ENCODE measurements at places on chromosomes 5 and 9. TPM values are rescaled to one million over a fixed set of nuclear protein-coding genes. Genes with fewer than 3 reads are reported as not detected.

GDF9 gene
- total RNA-seq, result 0.26 TPM

- no peak for DNase-seq
Observed at GRCh38 chr5:110441035-110441434, 285.4 kb downstream of the TMEM232 start.

DNA sequence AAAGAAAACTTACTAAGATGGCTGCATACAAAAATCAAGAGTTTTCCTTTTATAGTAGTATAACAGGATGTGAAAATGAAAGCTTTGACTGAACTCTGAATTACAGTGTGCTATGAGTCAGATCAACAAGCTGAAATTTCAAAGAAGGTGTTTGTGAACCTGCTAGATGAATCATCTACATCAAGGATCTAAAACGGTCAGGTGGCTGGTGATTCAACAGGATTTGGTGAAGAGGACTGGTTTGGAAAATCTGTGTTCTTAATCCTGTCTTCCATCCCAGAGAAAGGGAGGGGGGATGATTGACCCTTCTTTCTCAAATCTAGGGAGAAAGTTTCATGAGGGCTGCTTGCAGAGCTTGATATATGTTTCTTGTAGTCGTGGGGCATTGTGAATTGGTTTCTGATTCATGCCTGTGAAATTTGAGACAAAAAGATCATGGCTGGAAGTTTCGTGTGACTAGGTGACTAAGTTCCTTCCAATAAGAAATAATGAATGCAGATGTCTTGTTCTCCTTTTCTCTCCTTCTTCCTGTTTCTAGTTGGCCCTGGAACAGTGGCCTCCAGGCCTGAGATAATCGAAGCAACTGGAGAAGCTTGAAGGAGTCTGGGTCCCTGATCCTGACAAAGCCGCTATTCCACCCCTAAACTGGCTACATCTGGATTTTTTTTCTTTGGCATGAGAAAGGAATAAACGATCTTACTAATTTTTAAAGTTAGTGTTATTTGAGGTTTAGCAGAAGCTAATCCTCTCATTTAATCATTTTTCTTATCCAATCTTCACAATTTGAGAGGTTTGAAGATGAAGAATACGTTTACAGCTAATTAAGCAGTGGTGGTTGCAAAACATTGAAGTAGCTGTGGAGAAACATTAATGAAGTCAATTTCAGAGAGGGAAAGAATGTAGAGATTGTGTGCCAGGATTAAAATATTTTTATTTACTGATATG lies 67.2 kb downstream of the MRPS30 start:
- DNase-seq, result no peak

OLFML2A gene
- total RNA-seq, result 40.2 TPM

LRRC19 gene
- 0.11 TPM for total RNA-seq

CBY3 gene
- not detected for total RNA-seq

DNA sequence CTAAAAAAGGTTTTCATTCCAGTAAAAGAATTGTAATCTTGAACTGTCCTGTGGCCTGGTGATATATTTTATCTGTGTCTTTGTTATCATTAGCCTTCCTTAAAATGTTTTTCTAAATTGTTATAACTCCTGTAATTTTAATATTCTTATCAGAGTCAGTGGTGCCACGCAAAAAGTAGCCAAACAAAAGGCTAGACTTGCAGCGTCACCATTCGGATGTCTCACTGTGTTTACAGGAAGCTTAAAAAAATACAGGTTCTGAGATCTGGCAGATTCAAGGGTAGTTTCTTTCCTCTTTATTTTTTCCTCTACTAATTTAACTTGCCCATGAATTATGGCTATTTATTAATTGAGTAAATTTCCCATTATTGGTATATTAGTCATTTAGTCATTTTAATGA lies 362.3 kb downstream of the MAT2B start:
- no peak for DNase-seq

- no peak for DNase-seq
Observed at GRCh38 chr9:126205845-126206498, 120.7 kb upstream of the MVB12B start.

DNA sequence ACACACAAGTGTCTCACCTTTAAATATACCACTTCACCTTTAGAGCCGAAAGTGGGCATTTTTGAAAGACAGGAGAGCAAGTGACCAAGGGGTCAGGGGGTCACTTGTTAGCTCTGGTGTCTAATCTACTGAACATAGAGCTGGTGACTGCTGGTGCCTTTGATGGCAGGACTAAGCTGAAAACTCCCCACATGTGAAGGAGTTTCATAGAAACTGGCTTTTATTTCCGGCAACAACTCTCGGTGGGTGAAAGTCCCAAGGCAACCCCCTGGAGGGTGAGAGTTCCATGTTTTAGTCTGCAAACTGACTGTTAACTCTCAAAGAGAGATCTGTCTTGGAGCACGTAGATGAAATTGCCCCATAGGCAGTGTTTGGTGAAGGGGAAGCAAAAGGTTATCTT lies 466.9 kb downstream of the DMRTA1 start:
- no peak for DNase-seq

- no peak for DNase-seq
Observed at GRCh38 chr5:88081877-88082276, 186.8 kb downstream of the TMEM161B start.

GRCh38 chr5:66796305-66797292 lies 200.4 kb downstream of the MAST4 start:
- DNase-seq, result no peak

PFN3 gene
- not detected for total RNA-seq

GRCh38 chr5:99320436-99320835 lies 391.6 kb upstream of the CHD1 start:
- DNase-seq, result no peak

- no peak for DNase-seq
Observed at GRCh38 chr5:177594071-177594470, 2.1 kb downstream of the TMED9 start.

DNA sequence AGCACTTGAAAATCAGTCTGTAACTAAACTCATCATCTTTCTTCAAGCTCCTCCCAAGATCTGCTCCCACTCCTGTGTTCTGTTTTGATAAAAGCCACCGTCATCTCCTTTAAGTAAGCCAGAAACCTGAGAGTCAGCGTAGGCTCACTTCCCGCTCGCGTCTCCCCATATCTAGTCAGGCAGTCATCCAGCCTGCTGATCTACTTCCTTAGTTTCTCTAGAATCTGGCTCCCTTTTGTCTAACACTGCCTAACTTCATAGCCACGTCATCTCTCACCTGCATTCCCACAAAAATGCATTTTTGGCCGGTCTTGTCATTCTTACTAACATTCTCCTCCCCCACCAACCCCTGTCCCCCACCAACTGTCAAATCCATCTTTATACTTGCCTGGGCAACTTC lies 3.0 kb upstream of the TJP2 start:
- no peak for DNase-seq

DNA sequence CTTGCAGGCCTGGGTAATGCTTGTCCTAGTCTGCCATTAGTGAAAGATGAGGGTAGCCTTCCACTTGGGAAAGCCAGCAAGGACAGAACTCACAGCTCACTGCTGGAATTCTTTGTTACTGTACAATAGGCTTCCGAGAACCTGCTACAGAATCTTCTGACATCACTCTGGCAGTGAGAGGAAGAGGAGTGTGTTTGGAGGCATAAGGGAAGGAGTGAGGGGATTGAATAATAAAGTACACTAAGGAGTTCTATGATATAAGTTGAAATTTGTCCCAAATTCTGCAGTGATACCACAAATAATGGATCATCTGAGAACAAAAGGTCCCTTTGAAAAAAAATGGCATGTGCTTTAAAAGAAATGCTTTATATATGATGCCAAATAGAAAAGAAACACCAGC lies at the start of gene SPATA9:
TSS of gene SPATA9 (minus strand) at position 101 of the 400 bp plus-strand sequence. CDS start 137 bp downstream, outside the sequence.
- DNase-seq, result no peak

NUTM2G gene
- not detected for total RNA-seq

GRCh38 chr9:90600029-90600428 lies 42.6 kb downstream of the DIRAS2 start:
- no peak for DNase-seq

GRCh38 chr5:96260009-96260408 lies 173.0 kb downstream of the PCSK1 start:
- DNase-seq, result no peak

ELAVL2 gene
- total RNA-seq, result 14.8 TPM

GRCh38 chr5:43410414-43410813 lies 1.8 kb downstream of the CCL28 start:
- no peak for DNase-seq

PNPLA7 gene
- 1.1 TPM for total RNA-seq

DNA sequence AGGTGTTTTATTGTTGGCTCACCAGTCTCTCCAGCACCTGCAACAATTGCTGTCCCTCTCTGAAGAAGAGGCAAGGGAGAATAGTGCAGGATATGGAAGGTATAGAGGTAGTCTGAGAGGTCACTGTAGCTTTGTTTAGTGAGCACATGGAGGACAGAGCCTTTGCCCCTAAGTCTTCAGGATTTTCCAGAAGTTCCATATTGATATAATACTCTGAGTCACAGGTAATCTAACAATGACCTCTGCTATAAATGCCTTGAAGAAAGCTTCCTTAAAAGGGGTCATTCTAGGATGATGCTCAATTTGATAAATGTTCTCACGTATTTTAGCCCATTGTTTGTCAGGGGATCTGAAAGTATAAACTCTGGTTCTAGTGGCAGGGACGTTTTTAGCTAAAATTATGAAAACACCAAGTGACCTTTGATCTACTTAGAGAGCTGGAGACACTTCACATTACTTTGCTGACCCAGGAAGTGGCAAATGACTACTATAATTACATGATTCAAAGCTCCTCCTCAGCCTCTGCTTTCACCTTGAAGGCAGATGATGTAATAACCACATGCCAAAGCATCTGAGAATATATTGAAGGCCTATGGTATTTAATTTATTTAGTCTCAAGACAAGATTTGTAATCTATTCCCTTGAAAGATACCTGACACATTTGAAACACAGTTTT lies 366.9 kb upstream of the NUDT12 start:
- DNase-seq, result no peak

DNA sequence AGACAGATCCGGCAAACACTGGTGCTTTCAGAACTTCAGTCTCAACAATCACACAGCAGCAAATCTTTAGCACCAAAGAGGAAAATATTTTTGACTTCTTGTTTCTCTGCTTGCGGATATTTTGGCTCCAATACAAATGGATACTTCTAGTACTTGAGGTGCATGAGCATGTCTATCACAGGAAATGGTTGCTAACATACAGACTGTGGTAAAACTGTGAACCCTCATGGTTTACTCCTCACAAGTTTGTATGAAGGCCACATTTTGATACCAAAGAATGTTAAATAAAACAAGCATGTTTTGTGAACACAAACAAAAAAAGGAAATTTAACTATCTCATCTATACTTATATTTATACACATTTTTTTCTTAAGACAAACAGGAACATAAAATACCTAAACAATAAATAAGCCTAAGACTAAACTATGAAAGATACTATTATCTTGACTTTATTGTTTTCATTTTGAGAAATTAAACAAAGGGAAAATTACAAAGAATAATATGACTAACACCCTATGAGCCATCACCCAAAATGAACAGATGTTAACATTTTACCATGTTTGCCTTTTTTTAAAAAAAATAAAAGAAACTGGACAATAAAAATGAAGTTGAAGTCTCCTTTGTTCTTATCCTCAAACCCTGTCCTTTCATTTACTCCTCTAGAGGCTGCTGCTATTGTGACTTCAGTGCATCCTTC lies 135.0 kb upstream of the LHFPL2 start:
- DNase-seq, result no peak

DNA sequence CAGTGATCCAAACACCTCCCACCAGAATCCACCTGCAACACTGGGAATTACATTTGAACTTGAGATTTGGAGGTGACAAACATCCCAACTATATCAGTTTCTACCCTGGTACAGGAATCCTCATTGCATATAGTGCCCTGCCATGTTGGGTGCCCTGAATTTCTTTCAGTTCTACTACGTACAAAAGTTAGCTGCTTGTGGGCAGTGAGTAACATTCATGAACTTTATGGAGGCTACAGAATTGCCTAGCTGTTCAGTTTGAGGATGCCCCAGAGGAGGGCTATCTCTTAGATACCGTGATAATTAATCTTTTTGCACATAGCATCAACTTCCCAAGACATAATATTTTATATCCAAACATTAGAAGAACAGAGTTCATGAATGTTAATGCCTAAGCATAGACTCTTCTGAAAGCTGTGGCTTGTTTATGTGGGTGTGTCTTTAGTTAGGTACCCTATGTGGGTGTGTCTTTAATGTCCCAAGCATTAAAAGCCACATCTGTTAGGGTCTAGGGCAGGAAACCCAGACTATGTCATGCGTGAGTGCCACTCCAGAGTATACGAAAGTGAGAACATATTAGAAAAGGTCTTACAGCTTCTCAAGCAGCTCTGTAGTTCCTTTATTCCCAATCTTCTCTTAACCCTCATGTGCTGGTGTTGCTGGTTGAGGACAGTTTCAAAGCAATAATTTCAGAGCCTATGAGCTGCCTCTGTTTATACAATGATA lies 47.0 kb upstream of the CHD1 start:
- DNase-seq, result no peak

DNA sequence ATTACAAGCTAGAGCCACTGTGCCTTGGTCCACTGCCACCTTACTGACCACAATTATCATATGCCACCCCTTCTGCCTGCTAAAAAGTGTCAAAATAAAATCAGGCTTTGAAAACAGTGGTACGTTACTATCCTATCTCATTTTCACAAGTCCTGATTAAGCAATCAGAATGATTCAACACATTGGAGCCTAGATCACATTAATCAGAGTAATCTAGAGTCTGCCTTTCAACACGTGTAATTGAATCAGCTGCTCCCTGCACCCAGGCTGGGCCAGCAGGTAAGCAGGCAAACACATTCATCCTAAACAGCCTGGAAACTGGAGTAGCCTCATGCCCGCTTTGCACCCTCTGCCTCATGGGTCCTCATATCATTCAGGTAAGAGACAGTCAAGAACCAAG lies 186.2 kb downstream of the DCP2 start:
- DNase-seq, result no peak

GRCh38 chr5:94784536-94785505 lies 166.4 kb downstream of the SLF1 start:
- DNase-seq, result no peak

- DNase-seq, result no peak
Observed at GRCh38 chr5:113474100-113474728, 14.0 kb downstream of the MCC start.

DNA sequence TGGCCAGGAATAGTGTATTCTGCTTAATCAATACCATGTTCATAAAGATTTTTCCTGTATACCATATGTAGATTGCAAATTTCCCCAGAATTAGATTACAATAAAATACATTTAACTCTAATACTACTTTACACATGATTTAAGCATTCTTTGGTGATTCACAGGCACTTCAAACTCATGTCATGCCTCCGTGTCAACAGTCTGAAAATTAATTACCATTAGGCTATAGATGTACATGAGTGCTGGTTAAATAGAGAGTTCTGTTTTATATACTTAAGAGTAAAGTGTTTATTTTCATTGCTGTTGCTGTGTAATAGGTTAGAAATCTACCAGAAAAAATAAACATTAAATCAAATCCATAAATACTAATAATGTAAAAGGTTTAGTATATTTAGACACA lies 159.8 kb downstream of the ZSWIM6 start:
- no peak for DNase-seq

- DNase-seq, result no peak
Observed at GRCh38 chr5:149776361-149777305, 46.5 kb downstream of the PPARGC1B start.

- DNase-seq, result no peak
Observed at GRCh38 chr9:120490888-120491595, 88.9 kb downstream of the CDK5RAP2 start.
